ENCODE measurements at places on chromosomes 11 and 22.

DNA sequence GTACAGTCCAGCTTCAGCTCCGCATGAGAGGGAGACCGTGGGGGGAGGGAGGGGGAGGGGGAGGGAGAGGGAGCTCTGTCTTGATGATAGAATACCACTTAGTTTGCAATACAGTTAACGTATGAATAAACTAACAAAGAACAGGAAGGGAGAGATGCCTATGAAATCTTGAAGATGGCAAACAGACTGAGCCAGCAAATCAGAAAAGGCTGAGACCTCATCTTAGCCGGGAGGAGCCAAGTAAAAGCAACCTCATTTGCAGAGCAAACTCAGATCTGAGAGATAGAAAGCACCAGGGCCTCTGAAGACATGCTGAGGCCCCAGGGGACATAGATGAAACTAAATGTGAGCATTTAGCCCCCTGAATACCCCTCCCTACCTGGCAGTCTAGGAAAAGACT, 23.0 kb downstream of the APLP2 start:
- DNase-seq = no peak

DNA sequence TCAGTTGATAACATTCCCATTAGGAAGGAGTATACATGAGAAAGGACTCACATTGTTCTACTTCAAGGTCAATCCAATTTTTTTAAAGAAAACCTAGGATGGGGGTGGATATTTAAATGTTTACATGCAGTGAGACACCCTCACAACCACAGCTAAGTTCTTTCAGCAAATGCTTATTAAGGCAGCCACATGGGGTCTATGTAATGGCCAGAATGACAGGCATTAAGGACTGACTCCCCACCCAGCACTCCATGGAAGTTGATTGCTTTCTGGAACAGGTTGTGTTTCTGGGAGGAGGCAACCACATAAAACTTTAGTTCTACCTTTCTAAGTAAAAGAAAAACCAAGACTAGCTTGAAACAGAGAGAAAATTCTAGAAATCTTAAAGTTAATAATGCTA, 662.0 kb upstream of the CCDC90B start:
- DNase-seq = no peak

DNA sequence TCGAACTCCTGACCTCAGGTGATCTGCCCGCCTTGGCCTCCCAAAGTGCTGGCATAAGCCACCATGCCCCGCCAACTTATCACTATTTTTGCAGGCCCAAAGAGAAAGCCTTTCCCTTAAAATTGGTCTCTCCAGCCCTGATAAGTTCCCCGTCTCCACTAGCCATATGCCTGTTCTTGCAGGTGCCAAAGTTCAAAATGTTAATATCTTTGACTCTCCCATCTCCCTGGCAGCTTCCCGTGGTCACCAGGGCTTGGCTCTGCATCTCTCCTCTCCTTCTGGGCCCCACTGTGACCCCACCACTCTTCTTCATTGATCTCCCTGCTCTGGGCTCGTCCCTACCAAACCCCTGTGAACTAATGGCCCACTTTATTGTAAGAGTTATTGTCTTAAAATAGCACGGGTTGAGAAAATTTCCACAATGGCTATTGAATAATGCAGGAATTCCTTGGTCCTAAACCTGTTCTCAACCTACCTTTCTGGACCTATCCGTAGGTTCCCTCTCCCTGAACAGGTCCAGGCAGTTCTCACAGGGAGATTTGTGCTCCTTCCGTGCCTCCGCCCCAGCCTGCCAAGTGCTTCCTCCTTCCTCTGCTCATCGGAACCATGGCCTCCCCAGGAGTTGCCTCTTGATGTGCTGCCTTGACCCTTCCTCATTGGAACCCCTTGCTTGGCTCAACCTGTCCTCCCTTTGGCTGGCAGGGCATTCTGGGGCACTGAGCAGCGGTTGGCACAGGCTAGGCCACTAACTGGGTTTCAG, 147.5 kb downstream of the DSCAML1 start:
- no peak for DNase-seq

DNA sequence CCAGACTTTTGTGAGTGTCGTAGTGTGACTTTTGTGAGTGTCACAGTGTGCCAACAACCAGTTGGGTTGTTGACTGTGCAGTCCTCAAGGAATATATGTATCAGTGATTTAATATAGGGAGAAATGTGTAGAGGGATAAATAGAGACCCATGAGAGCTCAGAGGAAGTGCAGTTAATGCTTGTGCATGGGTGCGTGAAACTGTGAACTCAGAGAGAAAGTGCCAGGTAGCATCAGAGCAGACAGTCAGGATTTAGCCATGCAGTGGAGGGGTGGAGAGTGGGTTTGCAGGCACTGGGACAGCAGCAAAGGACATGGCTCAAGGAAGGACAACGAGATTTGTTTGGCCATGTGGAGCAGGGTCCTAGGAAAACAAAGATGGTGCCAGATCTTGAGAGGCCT, 33.6 kb downstream of the YWHAH start:
- no peak for DNase-seq

- no peak for DNase-seq
Observed at GRCh38 chr11:62713343-62713742, 5.9 kb downstream of the GNG3 start.

DNA sequence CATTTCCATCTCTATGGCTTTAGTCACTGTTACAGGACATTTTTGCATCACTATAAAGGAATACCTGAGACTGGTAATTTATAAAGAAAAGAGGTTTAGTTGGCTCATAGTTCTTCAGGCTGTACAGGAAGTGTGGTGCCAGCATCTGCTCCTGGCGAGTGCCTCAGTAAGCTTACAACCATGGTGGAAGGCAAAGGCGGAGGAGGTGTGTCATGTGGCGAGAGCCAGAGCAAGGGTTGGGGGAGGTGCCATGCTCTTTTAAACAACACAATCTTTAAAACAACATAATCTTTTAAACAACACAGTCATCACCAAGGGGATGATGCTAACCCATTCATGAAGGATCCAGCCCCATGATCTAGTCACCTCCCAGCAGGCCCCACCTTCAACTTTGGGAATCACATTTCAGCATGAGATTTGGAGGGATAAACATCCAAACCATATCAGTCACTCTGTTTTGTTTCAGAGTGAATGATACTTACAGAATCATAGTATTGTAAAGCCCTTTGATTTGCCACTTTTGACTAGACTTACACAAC, 103.3 kb downstream of the PDE3B start:
- DNase-seq = no peak

DNA sequence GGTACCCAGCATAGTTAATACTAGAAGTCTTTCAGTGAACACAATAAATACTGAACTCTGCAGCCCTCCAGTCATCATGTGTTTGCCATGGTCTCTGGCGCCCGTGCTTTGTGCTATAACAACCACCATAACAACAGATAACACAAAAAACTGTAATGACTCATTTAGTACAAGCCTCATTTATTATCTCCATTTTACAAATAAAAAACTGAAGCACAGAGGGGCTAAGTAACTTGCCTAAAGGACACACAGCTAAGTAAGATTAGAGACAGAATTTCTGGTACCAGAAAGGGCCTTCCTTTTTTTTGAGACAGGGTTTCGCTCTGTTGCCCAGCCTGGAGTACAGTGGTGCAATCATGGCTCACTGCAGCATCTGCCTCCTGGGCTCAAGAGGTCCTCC, 19.5 kb downstream of the RBFOX2 start:
- DNase-seq = no peak

GRCh38 chr11:2513441-2513840, 68.6 kb downstream of the KCNQ1 start:
- DNase-seq = no peak

DNA sequence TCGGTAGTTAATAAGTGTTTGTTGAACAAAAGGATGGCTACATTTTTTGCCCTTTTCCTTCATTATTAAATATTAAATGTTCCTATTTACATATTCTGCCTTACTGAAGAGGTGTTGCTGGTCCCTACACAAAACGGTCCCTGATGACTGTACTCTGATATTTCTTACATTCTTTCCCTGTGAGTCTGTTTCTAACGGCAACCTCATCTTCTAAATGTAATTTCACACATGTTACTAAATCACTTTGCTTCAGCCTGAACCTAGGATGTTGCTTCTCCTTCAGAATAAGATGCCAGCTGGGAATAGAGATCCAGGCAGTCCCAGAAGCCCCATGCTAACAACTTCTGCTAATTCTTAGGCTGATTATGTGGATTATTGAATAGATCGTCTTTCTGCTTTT, 50.3 kb downstream of the SPON1 start:
- DNase-seq = no peak
